ENCODE measurements at places on chromosomes 5 and 9.
A peak's percentile ranks its signal among the peaks of the same experiment; 100 is the strongest.

GRCh38 chr9:113948891-113949570, 72.9 kb downstream of the ZNF618 start:
- DNase-seq, result no peak

GRCh38 chr5:74851684-74852353, 14.4 kb downstream of the FAM169A start:
- peak; percentile 20 for DNase-seq

GRCh38 chr5:158268286-158268685, 409.3 kb upstream of the CLINT1 start:
- DNase-seq, result no peak

GRCh38 chr5:171806976-171807747, 21.5 kb downstream of the SMIM23 start:
- no peak for DNase-seq

DNA sequence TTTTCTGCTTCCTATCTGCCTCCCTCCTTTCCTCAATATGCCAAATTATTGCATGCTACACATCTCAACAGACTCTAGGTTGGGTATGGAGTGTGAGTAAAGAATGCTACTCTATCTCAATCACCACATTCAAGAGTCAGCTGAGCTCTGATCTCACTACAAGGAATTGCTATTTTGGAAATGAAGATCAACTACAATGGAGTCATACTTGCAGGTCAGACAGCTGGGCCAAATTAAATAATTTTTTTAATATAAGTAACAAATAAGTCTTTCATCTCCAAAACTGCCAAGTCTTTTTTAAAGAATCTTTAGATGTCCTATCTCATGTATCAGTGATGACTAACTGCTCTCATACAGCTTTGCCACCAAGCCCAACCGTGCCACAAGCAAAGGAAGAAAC, 64.0 kb downstream of the DEPDC1B start:
- no peak for DNase-seq

- DNase-seq, result no peak
These were observed 1.4 kb upstream of the ANKRD33B start for GRCh38 chr5:10562201-10563109.

Measured in SK-MEL-5 (cell line).